ENCODE measurements at places on chromosomes 16 and 17.

DNA sequence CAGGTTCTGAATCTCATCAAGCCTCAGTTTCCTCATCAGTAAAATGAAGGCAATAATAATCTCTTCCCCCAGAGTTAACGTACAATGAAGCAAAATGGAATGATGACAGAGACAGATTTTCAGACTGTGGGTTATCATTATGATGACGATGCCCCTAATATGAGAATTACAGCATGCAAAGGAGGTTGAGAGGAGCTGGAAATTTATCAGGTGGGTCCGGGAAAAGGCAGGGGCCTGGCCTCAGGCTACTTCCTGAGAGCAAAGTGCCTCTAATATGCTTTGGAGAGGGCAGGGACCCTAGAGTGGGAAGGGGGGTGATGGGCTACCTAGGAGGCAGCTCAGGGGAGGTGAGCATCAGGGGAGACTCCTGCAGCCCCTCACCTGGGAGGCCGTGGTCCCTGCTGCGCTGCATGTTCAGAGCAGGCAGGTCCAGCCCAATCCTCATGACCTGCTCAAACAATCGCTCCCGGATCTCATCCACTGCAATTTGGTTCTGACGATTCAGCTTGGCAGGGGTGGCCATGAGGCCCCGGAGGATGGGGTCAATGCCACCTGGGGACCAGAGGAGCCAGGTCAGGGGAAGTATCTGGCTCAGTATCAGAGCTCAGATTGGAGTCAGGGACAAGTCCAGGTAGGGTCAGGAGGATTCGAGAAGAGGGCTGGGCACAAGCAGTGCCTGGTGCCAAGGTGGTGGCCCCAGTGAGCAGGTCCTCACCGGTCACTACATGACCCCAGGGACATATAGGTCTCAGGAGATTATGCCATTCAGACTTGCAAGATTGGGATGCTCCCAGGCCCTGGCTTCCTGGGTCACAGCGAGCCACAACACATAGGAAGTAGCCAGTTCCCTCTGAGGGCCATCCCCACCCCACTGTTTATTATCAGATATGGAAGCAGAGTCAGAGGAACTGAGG lies 8.1 kb downstream of the MPO start:
- no peak for DNase-seq

DNA sequence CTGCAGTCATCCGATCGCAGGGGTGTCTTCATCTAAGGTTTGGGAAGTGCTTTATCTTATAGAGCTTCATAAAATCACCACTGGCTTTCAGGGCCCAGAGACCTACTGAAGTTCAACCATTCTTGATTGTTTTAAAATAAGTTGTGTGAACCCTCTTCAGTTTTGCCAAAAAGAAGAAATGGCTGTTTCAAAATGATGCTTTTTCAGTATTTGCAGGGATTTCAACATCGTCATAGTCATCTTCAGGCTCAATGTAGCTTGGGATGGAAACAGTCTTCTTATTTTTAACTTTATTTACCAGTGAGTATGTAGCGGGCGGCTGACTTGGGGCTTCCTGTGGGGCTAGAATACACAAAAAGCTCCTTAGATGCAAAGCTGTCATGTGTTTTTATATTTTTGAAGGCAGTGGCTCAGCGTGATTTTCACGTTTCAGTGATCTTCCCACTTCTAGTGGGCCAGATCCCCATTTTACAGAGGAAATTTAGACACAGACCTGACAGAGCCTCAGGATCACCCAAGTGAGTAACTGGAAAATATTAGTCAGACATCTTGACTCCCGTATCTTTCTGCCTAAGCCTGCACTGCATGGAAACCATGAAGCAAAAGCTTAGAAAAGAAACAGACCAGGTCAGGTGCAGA lies 19.1 kb upstream of the ZNF594 start:
- DNase-seq: peak; percentile 72

DNA sequence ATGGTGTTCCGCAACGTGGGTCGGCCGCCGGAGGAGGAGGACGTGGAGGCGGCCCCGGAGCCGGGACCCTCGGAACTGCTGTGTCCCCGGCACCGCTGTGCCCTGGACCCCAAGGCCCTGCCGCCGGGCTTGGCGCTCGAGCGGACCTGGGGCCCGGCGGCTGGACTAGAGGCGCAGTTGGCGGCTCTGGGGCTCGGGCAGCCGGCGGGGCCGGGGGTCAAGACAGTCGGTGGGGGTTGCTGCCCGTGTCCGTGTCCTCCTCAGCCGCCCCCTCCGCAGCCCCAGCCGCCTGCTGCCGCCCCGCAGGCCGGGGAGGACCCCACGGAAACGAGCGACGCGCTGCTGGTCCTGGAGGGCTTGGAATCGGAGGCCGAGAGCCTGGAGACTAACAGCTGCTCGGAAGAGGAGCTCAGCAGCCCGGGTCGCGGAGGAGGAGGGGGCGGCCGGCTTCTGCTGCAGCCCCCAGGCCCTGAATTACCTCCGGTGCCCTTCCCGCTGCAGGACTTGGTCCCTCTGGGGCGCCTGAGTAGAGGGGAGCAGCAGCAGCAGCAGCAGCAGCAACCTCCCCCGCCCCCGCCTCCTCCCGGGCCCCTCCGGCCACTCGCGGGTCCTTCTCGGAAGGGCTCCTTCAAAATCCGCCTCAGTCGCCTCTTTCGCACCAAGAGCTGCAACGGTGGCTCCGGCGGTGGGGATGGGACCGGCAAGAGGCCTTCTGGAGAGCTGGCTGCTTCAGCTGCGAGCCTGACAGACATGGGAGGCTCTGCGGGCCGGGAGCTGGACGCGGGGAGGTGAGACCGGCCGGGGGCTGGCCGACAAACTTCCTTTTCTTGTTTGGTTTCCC lies 821 bp downstream of the SOCS7 start:
- peak; percentile 45 for DNase-seq

- DNase-seq: no peak
Observed at GRCh38 chr17:20979792-20980083, 63.1 kb downstream of the USP22 start.

DNA sequence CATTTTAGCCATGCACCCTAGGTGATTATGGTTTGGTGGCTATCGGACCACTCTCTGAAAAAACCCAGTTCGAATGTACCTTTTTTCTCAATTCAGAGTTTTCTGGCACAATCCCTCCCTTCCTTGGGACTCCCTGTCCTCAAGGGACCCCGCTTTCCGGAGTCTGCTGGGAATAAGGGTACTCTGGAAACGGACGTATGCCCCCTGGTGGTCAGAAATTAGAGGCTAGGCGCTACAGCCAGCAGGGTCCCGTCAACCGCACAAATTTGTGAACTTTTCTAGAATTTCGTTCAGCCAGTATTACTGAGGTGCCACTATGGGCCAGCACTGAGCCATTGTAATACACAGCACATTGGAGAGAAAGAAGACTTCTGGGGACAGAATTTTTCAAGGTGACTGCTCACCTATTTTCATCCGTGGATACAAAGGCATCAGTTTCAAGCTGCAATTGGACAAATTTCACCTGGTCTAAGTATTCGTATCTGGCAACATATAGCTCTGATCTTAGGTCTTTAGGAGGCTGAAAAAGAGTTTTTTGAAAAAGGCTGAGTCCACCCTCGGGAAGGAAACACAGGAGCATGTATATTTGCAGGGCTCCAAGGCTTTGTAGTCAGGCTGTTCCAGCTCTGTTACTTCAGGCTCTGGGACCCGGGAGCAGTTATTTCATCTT lies 27.1 kb upstream of the CRYBA1 start:
- peak; percentile 92 for DNase-seq

- no peak for DNase-seq
Observed at GRCh38 chr16:50304467-50305440, 38.4 kb downstream of the ADCY7 start.

GRCh38 chr17:35568561-35568960 lies 7.9 kb upstream of the SLFN14 start:
- peak; percentile 75 for DNase-seq

GRCh38 chr17:9132944-9133610 lies 111.8 kb downstream of the NTN1 start:
- DNase-seq: no peak

DNA sequence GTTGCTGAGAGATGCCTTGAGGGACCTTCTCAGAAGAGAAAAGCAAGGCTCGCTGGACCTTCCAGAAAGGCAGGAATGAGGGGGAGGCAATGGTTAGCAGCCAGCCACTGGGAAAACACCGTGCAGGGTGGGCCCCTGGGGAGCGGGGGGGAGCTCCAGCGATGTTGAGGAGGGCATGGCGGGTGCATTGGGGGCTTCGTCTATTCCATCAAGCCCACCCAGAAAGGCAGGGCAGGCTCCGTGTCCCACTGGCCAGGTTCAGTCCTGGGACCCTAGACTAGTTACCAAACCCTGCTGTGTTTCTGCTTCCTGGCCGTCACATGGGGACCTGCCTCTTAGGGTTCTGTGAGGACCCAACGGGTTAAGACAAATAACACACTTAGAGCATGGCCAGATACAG lies 64.6 kb downstream of the AXIN2 start:
- no peak for DNase-seq

DNA sequence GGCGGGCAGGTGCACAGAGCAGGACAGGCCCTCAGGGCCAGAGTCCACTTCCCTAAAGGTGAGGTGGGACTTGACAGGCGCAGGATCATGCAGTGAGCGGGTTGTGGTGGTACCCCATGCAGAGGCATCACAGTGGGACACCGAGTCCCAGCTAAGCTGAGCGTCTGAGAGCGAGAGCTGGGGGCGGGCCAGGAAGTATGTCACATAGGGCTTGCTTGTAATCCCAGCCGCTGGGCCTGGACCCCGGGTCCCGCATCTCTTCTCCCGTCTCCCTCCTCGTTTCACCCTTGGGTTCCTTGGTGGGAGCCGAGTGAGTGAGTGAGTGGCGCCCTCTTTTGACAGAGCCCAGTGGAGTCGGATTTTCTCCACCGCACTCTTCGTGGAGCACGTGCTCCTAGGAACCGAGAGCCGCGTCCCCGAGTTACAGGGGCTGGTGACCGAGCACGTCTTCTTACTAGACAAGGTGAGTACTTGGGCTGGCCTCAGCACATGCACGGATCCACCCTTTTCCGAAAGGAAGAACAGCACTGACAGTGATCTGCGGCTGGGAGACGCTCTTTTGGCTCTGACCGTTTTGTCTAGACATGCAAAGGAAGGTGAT lies 50.8 kb upstream of the ENDOV start:
- peak; percentile 32 for DNase-seq

GRCh38 chr17:45432405-45433158 lies at the start of gene ARHGAP27:
Gene ARHGAP27, minus strand, starts transcription at chr17:45432870. Its CDS starts 2,591 bp downstream, at chr17:45430279.
- peak; percentile 82 for DNase-seq

- DNase-seq: no peak
Observed at GRCh38 chr17:53032861-53033271, 789.9 kb upstream of the KIF2B start.

DNA sequence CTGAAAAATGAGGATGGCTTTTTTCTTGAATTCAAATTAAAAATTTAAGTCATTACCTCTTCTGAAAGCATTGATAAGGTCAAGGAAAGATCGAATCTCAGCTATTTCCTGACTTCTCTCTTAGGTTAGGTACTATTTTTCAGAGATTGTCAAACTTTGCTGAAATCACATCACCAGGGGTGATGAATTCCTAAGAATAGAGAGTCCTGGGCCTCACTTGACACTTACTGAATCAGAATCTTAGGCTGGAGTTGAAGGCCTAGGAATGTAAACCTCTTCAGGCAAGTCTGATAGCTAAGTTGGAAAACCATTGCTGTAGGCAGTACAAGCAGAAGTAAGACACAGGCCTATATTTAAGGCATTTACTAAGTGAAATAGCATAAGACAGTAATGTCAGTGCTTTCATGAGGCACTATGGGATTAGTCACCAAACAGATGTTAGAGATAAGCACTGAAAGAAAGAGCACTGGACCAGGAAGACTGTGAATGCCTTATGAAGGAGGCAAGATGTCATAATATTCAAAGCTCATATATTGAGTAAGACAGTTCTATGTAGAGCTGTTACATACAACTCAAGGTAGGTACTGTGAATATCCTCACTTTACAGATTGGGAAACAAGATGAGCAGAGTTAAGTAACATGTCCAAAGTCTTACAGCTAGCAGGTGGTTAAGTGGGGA lies 21.5 kb downstream of the DCAF7 start:
- DNase-seq: peak; percentile 28

GRCh38 chr17:5677620-5678019 lies 93.3 kb upstream of the NLRP1 start:
- peak; percentile 40 for DNase-seq

- DNase-seq: peak; percentile 6
Observed at GRCh38 chr16:6573577-6573976, 759.1 kb upstream of the RBFOX1 start.

DNA sequence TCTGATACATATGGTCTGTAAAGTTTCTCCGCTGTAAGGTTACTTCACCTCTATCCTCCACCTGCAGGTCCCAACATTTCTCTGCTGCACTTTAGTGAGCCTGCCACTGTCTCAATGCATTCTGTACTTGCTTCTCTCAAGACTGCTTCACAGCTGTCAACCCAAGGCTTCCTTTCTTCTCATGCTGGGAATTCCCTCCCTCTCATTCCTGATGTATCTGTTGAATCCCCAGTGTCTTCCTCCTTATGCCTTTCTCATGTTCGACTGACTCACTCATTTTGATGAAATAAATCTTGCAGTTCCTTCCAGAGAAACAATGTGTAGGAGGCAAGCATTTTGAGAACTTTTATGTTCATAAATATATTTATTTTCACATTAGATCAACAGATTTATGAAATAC lies 288.3 kb downstream of the CNTNAP4 start:
- DNase-seq: peak; percentile 0

DNA sequence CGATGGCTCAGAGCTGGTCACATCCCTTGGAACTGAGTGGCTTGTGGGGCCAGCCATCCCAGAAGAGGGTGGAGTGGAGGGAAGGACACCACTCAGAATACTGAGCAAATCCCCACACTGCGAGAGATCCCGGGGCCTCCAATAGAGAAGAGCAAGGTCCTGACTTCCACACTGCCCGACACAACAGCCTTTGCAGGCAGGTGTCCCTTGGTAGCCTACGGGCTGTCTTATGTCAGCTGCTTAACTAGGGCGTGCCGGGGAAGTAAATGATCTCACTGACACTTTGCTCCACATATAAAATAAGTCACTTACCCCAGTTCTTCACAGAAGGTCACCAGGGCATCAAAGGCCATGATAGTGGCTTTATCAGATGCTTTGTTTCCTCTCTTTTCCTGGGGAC lies 16.1 kb downstream of the RECQL5 start:
- no peak for DNase-seq

DNA sequence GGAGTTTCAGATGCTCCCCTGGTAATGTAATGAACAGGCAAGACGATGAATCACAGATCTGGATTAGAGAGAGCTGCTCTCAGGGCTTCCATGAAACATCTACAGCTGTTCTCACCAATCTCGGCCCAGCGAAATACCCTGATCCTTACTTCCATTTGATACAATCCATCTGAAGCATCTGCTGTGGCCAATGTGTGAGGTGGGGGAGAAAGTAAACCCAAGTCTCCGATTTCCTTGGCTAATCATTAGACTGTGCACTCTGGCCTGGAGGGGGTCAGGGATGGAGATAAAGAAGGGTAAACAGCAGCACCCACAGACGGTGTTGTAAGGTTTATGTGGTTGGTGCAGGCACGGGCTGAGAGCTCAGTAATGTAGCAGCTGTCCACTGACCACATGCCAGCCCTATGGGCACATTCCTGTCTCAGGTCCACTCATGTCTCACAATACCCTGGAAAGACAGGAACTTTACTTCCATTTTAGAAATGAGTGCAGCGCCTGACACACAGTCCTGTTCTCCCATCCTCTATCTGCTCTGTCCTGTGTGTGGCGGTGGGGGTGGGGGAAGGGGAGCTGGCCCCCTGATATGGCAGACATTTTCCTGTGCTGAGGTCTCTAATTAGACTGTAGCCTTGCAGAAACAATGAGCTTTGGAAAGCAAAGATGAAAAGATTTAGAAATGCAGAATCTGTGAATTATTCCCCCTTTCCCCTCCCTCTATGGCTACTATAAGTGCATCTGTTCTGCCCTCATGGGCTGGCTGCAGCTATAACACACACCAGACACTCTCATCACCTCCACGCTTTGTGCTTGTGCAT lies 48.3 kb upstream of the ERN1 start:
- no peak for DNase-seq

GRCh38 chr17:63475491-63476412 lies 1.1 kb upstream of the ACE start:
- no peak for DNase-seq

GRCh38 chr17:8144401-8145231 lies 7.6 kb downstream of the PER1 start:
- DNase-seq: no peak

Measured in suppressor macrophage treated with lipopolysaccharide for 1 hour (primary cell).